ENCODE measurements at places on chromosomes 4 and X.
A peak's percentile ranks its signal among the peaks of the same experiment; 100 is the strongest.

GRCh38 chrX:116172976-116173375 lies 2.4 kb downstream of the AGTR2 start:
- no peak for DNase-seq

- no peak for DNase-seq
Measured at GRCh38 chr4:5782829-5783476, 72.0 kb downstream of the EVC start.

- DNase-seq = no peak
Measured at GRCh38 chr4:40262861-40263260, 66.0 kb downstream of the RHOH start.

DNA sequence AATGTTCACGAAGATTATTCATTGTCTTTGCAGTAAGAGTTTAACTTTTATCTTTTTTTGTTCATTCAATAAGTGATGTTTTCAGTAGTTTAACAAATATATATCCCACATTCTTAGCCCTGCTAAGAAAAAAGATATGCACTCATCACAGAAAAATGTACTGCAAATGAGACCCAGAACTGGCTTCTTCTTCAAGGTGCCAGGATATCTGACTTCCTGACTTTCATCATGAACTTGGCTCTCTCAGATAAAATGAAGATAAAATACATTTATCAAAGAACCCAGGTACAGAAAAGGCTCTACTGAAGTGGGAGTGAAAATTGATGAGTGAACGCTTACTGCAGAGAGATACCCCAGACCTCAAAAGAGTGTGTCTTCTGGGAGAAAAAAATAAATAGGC lies 177.8 kb upstream of the DKK2 start:
- DNase-seq = no peak

- no peak for DNase-seq
Measured at GRCh38 chrX:87327267-87327666, 190.3 kb upstream of the KLHL4 start.

DNA sequence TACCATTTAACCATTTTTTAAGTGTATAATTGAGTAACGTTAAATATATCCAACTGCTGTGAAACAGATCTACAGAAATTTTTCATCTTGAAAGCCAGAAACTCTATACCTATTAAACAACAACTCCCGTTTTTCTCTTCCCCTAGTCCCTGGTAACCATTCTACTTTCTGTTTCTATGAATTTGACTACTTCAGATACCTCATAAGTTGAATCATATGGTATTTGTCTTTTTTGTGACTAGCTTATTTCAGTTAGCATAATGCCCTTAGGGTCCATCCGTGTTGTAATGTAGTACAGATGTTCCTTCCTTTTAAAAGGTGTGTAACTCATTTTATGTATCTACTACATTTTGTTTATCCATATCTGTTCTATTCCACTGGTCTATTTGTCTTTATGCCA lies 48.7 kb downstream of the STAG2 start:
- DNase-seq = no peak

- DNase-seq = no peak
Measured at GRCh38 chrX:41086627-41086932, 1.3 kb downstream of the USP9X start.

DNA sequence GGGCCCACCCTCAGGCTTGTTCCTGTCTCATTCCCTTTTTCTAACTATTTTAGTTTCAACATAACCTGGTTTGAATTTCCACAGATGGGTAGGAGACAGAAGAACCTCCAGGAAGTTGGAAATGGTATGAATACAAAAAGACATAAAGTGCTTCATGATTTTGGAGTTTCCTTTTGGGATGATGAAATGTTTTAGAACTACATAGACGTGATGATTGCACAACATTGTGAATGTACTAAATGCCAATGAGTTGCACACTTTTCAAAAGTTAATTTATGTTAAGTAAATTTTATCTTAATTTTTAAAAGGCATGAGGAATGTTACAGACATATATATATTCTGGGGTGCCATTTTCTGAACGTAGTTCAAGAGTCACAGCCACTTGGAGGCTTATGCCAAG lies 41.1 kb upstream of the IBSP start:
- peak; percentile 39 for DNase-seq

- peak; percentile 69 for DNase-seq
Measured at GRCh38 chr4:77146186-77147078, 10.6 kb upstream of the CCNG2 start.

DNA sequence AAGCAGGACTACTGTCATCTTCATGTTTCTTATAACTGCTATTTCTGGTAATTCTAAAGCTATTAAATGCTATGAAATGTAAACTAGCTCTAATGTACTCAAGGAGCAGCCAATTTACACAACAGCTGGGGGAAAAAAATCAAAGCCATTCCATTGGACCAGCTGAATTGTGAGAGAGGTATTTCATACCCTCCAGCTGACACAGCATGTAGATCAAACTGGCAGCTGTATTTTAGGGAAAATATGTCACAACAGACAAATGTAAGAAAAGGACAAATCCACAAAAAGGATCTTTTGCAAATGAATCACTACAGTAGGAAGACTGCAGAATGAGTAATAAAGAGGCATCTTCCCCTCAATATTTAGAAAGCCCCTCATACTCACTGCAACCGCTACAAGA lies 65.2 kb upstream of the FAM47B start:
- no peak for DNase-seq

GRCh38 chrX:147763131-147763530 lies 148.6 kb upstream of the FMR1 start:
- DNase-seq = no peak

GRCh38 chrX:1535241-1536041 lies 1.5 kb downstream of the P2RY8 start:
- peak; percentile 79 for DNase-seq

DNA sequence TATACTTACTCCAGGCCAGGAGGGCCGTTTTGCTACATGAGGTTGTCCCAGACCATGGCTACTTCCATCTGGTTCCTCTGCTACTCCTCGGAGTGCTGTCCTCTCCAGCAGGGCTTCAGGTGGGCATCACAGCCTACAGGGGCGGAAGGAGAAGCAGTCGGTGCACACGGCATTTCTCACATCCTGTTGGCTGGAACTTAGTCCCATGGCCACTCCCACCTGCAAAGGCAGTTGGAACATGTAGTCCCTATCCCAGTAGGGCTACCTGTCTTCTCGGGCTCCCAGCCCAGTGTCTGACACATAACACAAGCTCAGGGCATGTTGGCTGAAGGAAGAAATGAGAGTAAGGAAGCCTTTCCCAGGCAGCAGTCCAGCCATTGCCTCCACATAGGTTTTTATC lies 7.7 kb upstream of the STK32B start:
- DNase-seq = no peak

DNA sequence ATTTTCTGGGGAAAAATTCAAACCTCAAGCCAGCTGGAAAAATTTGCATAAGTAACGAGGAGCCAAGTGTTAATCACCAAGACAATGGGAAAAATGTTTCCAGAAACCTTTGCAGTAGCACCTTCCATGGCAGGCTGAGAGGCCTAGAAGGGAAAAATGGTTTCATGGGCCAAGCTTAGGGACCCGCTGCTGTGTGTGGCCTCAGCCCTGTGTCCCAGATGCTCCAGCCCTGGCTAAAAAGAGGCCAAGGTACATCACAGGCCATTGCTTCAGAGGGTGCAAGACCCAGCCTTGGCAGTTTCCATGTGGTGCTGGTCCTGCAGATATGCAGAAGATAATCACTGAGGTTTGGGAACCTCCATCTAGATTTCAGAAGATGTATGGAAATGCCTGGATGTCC lies 98.3 kb upstream of the NWD2 start:
- no peak for DNase-seq

DNA sequence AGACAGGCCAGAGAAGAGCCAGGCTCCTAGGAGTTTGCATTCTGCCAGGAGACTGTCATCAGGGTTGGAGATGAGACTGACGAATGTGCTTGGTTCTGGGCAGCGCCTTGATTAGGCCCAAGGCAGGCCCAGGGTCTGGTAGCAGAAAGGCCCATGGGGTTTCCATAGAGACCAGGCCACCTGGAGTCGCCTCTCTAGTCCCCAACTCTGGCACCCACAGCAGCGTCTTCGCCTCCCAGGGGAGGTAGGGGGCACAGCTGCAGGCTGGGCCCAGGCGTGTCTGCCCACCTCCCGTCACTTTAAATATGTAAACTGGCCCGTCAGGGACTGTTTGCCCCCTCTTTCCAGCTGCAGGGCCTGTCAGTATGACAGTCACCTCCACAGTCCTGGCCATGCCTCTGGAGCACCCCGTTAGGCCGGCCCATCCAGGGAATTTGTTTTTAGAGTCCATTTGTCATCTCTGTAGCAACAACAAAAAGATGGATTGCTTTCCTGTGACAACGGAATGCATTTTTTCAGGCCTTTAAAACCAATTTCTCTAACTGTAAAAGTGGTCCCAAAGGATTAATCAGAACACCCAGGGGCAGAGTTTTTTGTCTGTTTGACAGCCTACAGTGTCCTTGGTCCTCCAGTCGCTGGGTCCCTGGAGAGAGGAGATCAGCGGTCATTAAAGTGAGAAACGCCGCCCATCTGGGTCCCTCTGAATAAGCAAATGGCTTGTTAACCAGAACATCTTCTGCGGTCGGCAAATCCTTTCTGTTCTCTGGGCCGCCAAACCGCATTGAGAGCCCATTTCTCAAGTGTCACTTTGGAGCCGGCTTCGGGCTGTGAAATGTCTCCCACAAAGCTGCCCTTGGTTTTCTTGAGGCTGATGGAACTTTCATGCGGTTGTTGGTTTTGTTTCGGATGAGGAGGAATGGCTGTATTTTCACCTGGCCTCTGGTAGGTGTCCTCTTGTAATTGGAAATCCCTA lies 153.0 kb upstream of the PSAPL1 start:
- DNase-seq = no peak

- DNase-seq = no peak
Measured at GRCh38 chr4:76233529-76233928, 18.0 kb upstream of the FAM47E start.

DNA sequence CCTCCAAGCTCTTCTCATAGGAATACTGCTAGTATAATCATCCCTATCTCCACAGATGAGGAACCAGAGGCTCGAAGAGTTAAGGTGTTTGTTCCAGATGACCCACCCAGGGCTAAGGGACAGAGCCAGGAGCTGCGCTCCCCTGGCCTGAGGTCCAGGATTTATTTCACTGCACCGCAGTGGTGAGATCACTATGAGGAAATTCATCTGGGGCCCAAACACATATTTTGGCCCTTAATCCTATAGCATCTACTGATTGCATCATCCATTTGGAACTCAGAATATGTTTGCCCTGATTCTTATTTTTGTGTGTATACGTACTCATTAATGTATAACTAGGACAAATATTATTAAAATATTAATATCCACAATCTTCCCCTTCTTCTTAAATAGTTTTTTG lies 100.1 kb upstream of the RBPJ start:
- DNase-seq = no peak

DNA sequence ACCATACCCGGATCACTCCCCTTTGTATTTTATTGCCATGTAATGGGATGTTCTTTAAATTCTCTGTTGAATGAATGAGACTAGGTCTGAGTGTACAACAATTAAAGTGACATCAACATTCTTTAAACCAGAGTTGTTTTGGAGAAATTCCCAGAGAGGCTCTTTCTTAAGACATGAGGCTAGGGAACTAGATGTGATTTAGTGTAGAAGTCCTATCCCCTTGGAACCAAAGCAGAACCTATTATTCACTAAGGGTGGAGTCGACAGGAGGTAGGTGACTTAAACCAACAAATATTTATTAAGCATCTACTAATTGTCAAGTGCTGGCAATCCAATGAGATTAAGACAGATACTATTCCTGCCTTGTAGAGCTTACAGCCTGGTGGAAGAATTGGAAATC lies 1.7 kb downstream of the EIF1AX start:
- peak; percentile 10 for DNase-seq

DNA sequence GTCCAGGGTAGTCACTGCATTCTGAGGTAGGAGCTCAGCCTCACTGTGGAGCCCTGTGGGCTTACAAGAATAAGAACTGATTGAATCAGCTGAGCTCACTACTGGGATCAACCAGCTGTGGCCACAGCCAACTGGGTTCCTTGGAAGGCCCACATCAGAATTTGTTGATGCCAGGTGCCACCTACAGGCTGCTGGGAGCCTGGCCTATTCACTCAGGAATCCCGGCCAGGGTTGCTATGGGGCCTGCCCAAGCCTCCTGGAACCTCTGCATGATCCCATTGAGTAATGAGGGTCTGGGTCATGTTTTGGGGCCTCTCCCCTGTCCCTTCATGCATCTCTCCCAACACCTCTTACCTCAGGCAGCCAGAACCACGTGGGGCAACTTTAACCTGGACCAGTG lies 53.9 kb upstream of the KIAA1210 start:
- DNase-seq = no peak

DNA sequence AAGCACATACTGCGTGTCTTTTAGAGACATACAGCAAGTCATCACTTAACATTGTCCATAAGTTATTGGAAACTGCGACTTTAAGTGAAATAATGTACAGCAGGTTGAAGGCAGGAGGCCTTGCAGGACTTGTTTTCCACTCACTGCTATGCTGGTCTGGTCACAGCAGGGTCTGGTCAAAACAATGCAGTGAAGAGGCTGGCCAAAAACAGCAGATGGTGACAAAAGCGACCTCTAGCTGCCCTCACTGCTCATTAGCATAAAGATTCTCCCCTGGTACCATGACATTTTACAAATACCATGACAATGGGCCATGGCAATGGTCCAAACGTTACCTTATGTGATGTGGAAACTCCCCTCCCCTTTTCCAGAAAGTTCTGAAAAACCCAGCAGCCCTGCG lies 1283.6 kb downstream of the FSTL5 start:
- no peak for DNase-seq

- no peak for DNase-seq
Measured at GRCh38 chr4:30002341-30002740, 717.8 kb upstream of the PCDH7 start.

DNA sequence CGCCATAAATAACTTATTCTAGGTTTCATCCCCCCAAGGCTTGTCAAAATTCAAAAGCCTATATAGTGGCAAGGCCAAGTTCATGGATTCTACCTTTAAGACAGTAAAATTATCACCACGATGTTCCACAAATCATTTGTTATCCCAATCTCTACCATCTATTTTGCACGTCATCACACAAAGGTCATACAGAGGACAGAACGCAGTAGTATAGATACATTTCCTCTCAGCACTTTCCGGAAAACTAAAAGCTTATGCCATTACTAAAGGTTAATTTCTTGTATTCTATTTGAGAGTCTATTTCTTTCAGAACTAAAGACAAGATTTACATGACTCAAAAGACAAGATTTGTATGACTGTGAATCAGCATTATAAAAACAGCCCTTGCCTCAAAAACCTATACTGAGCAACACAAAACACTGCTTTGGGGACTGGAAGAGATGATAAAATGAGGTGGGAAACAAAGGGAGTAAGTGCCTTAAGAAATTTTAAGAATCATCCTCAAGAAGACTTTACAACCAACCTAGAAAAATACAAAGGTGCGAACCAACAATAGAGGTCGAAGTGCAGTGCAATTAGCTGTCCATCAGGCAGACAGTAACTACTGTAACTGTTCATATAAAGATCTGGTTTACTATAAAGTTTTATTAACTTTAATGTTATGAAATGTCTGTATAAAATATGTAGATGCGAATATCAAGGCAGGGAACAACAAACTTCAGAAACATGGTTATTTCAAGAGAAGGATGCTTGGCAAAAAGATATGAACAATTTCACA lies 7.6 kb downstream of the UBE2D3 start:
- no peak for DNase-seq

- DNase-seq = no peak
Measured at GRCh38 chr4:99634742-99635360, 22.8 kb downstream of the C4orf54 start.

- no peak for DNase-seq
Measured at GRCh38 chrX:13620207-13620606, 32.7 kb upstream of the TCEANC start.

- DNase-seq = no peak
Measured at GRCh38 chr4:62208921-62209320, 1008.8 kb downstream of the ADGRL3 start.

- DNase-seq = no peak
Measured at GRCh38 chr4:65918872-65919271, 248.6 kb upstream of the EPHA5 start.

GRCh38 chr4:128379860-128380259 lies 92.2 kb upstream of the PGRMC2 start:
- no peak for DNase-seq
